D341Med (cell line): ENCODE measurements at places on chromosomes 6 and 20.

DNA sequence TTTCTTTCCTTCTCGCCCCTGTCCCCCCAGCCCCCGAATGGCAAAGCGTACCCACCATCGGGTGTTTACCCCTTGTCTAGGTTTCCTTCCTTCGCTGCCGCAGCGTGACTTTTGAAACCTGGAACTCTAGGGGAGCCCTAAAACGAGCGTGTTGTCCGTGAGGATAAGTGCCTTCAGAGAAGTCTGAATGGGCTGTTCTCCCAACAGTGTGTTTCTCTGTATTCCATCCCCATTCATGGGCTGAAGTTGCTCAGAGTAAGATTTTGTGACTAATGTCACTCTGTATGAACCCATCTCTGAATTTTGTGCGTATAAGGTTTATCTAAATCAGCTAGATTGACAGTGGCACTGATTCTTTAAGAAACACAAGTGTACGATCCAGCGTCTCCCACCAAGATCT is 949 bp downstream of the MACROD2 start:
- DNase-seq = no peak

DNA sequence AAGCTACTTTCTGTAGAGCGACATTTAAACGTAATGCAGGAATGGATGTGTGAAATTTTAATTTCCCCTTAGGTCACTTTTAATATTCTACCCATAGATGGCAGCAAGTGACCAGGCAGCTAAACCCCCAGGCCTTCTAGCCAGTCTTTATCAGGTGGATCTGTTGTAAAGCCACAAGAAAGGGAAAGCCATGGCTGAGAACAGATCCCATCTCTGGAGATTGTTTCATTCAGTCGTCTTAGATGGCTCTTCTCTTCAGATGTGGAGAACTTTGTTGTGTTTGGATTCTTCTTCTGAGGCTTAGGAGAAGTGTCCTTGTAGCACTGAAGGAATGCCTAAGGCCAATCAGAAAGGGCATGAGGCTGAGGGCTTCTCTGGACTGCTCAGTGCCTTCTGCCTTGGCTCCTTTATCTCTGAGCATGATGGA is 15.8 kb upstream of the RNF182 start:
- peak; percentile 74 for DNase-seq

GRCh38 chr6:128601060-128601459 is 80.7 kb upstream of the PTPRK start:
- DNase-seq = no peak

- DNase-seq = no peak
Measured at GRCh38 chr20:61041481-61041880, 210.6 kb upstream of the CDH4 start.

- DNase-seq = no peak
Measured at GRCh38 chr6:36975231-36976006, 10.6 kb downstream of the MTCH1 start.

GRCh38 chr6:93731306-93731705 is 311.9 kb upstream of the EPHA7 start:
- no peak for DNase-seq

DNA sequence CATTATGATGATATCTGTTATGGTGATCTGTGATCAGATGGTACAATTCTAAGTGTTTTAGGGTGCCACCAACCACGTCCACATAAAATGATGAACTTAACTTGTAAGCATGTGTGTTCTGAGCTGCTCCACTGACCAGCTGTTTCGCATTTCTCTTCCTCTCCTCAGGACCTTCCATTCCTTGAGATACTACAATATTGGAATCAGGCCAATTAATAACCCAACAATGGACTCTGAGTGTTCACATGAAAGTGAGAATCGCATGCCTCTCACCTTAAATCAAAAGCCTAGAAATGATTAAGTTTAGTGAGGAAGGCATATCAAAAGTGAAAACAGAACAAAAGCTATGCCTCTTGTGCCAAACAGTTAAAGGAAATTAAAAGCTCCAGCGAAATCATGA is 114.6 kb downstream of the MAN1A1 start:
- DNase-seq = no peak

- no peak for DNase-seq
Measured at GRCh38 chr6:26211963-26212362, 124.7 kb downstream of the HFE start.

GRCh38 chr20:19771031-19771430 is 13.0 kb downstream of the RIN2 start:
- DNase-seq = no peak

DNA sequence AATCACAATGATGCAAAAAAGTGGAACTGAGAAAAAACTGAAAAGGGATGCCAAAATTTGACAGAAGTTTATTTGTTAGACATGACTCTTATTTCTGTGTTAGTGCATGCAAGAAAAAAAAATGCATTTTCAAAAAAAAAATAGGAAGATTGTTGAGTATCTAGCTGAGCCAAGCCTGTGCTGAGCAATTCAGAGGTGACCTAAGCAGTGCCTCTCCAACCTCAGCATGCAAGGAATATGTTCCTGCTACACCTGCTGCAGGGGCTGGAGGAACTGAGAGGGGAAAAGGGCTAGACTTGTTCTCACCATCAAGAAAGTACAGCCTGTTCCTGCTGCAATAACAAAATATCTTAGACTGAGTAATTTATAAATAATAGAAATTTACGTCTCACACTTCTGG is 24.0 kb downstream of the BPIFA2 start:
- no peak for DNase-seq

GRCh38 chr6:4225161-4225872 is 89.9 kb upstream of the ECI2 start:
- no peak for DNase-seq

DNA sequence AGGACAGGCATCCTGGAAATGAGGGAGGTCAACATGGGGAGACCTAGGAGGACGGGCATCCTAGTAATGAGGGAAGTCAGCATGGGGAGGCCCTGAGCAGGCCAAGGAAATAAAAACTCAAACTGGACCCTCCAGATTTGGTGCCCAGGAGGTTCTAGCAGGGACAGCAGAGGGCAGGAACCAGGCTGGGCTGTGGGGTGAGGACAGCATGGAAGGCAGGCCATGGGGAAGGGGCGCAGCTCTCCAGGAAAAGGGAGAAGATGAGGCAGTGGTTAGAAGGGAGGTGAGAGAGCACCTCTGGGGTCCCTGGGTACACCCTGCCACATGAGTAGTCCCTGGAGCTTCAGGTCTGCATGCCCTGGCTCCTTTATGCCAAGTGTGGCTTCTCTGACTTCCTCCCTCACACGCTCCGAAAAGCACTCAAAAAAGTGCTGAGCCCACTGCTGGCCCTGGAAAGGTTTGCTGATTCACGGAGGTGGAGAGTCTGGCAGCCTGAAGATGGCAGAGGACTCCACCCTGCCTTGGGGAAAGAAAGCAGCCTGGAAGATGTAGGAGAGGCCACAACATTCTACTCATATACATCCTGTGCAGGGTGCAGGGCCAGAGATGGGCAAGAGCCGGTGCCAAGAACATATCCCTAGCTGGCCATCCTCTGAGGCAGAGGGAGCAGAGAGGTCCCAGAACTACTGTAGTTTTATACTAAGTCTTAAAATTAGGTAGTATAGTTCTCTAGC is 154.9 kb downstream of the MRPL14 start:
- no peak for DNase-seq

GRCh38 chr6:42545226-42545773 is 18.5 kb upstream of the UBR2 start:
- DNase-seq = no peak

DNA sequence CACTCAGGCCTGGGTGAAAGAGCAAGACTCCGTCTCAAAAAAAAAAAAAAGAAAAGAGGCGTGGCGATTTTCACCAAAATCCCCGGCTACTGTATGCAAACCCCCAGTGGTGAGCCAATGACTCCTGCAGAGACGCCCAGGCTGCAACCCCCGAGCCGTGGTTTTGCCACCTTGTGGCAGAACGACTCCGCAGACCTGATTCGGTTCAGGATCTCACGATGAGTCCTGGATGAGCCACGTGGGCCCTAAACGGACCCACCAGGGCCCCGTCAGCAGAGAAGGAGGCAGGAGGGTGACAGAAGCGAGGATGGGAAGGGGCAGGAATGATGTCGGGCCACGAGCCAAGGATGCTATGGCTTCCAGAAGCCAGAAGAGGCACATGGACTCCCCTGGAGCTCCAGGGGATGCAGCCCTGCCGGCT is 42.5 kb downstream of the SLC2A4RG start:
- DNase-seq = peak; percentile 62

DNA sequence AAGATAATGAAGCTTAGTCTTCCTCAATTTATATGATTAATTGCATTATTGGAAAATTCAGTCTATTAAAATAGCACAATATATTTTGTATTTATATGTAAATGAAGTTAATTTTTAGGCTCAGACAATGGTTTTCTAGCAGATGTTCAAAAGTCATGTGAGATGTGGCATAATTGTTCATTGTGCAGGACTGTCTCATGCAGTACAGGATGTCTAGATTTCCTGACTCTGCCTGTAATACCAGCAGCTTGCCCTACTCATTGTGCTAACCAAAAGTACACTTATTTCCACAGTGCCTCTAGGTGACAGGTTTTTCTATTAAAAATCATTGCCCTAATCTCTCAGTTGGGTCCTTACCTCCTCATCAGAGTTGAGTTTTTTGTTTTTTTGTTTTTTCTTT is 12.4 kb downstream of the RALGAPB start:
- DNase-seq = no peak

DNA sequence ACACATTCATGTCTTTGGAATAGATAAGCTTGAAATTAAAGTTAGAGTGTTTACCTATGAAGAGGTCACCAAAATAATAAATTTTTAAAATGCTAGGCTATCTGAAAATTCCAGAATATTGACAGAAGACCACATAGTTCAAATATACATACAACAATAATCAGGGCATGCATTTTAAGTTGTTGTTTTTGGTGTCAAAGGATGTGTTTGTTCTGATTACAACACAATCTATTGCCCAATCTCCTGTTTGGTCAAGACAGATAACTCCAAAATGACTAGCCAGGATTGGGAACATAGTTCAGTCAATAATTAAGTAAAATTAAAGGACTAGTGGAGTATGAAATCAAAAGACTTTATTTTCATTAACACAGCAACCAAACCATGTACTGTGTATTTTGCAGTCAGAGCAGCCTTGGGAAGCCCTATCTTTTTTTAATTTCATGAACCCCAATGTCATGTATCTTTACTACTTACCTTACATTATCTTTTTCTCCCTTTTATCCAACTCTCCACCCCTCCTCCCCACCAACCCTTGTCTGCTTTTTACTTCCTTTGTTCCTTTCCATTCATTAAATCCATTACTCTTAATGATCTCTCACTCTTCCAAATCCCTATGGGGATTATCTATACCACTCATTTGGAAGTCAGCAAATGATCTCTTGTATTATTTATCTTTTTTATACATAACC is 111.2 kb downstream of the CDK19 start:
- no peak for DNase-seq

- no peak for DNase-seq
Measured at GRCh38 chr6:119637768-119638167, 288.2 kb upstream of the MAN1A1 start.

- DNase-seq = no peak
Measured at GRCh38 chr6:135853227-135853626, 1.7 kb downstream of the PDE7B start.

GRCh38 chr6:110270165-110270564 is 88.0 kb downstream of the METTL24 start:
- no peak for DNase-seq

DNA sequence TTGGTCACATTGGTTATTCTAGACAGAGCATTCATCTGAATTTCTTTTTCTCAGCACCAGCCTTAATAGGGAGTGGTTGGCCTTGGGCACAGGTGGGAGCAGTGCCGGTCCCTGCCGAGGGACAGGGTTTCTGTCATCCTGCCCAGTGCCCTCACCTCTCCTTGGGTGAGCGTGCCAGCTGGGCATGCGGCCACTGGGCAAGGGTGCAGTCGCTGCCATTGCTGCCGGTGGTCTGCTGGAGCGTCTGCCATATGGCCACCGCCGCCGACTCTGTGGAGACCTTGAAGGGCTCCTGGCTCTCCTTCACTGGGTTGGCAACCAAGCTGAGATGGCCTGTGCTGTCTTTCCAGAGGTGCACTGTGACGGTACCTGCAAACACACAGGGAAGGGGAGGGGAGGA is 16.4 kb upstream of the UQCC2 start:
- no peak for DNase-seq

DNA sequence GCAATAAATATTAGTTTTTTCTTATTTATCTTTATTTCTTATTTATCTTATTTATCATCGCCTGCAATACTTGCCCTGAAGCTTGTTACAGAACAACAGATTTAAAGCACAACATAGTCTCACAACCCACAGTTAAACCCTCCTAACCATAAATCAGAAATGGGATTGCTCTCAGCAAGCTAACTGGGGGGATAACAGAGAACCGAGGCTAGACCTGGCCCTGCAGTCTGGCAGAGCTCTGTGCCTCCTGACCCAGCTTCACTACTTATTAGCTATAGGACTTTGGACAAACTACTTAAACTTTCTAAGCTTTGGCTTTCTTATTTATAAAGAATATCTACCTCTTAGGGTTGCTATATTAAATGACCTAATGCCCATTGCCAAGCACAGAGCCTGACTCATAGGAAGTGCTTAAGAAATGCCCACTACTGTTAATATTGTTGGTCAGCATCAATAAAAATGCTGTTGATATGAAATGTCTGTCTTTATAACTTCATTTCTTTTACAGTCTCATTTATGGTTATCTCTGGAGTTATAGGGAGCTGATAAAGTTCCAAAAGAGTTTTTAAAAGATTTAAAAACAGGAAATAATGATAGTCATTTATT is 87.9 kb upstream of the BEND6 start:
- no peak for DNase-seq

DNA sequence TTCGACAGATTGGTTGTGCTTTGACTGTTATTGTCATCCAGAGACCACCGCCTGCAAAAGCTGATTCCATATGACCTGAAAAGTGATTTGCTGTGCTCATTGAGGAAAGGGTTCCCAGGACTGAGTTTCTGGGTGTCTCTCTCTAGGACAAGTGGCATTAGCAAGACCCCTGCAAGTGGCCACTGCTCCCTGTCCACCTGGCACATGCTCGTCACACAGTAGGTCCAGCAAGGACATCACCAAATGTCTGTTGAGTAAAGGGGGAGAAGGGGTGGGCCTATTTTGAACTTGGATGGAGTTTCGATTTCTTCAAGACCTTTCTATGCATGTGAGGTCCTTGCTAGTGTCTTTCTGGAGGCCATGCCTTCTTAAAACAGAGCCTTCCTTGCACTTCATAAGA is 48.9 kb upstream of the IYD start:
- no peak for DNase-seq

DNA sequence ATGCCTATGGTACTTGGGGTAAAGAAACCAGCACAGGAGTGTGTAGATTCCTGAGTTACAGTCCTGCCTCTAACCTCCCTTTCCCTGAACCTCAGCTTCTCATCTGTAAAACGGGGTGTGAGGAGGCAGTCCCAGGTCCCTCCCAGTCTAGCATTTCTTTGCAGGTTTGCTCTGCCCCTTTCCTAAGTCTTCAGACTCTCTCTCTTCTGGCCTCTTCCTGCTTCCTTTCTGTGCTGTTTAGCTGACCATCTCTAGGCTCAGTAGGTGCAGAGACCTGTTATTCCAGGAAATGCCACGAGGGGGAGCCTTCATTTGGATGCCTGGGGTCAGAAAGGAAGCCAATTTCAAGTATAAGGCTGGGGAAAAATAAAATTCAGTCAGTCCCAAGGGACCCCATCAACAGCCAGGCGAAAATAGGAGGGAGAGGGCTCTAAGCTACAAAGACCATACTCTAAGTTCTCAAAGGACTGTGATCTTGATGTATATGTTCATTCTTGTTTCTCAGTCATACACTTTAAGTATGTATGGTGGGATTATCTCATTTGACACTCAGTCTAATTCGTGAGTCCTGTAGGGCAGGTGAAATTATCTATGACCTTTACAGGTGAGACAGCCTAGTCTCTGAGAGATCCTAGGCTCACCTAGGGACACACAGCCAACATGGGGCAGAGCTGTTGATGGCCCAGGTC is 89.1 kb downstream of the NCR2 start:
- peak; percentile 64 for DNase-seq

GRCh38 chr20:37494301-37494700 is 26.7 kb upstream of the NNAT start:
- DNase-seq = no peak
